ENCODE measurements at places on chromosomes 3 and 15. TPM values are rescaled to one million over a fixed set of nuclear protein-coding genes. Genes with fewer than 3 reads are reported as not detected.

- no peak for ATAC-seq
Measured at GRCh38 chr3:94185753-94186152, 122.9 kb downstream of the NSUN3 start.

GRCh38 chr15:31150732-31151231 is 49.3 kb upstream of the TRPM1 start:
- ATAC-seq = no peak

GRCh38 chr3:106533093-106533787 is 664.4 kb upstream of the CBLB start:
- no peak for ATAC-seq

DNA sequence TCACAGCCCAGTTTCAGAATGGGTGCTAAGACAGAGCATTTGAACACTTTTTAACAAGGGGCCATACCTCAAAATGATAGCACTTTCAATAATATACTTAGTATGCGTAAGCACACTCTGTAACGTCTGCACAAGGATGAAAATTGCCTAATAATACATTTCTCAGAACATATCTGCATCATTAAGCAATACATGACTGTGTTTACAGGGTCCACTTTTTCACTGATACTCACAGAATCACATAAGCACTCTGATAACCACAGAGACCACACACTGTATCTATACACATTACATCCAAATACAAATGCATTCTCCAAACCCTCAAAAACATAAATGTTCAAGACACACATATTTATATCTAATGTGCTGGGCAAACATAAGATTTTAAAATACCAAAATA is 79.8 kb downstream of the NR1I2 start:
- no peak for ATAC-seq

- ATAC-seq = no peak
Measured at GRCh38 chr3:11304175-11304574, 32.0 kb downstream of the ATG7 start.

DNA sequence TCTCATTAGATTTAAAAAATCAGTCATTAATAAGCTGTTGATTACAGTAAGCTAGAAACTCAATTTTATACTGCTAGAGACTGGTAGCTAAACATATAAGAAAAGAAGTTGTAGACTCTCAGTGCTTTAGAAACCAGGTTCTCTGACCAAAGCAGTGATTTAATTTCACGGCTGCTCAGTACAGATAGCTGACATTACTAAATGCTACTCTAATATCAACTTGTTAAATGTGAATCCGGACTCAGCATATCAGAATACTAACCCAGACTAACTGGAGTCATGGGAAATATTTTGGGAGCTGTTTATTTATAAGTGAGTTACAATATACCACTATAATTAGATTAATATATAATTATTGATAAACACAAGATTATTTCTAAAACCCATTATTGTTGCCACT is 80.4 kb downstream of the NEDD4 start:
- ATAC-seq = no peak

GRCh38 chr3:38967693-38967989 is 84.1 kb downstream of the SCN11A start:
- ATAC-seq = no peak

- no peak for ATAC-seq
Measured at GRCh38 chr3:155418407-155418806, 124.9 kb upstream of the STRIT1 start.

- no peak for ATAC-seq
Measured at GRCh38 chr3:20905210-20905805, 719.3 kb upstream of the SGO1 start.

GRCh38 chr3:53519065-53519709 is 24.8 kb downstream of the CACNA1D start:
- no peak for ATAC-seq

- ATAC-seq = no peak
Measured at GRCh38 chr3:74122281-74122680, 492.2 kb downstream of the CNTN3 start.

DNA sequence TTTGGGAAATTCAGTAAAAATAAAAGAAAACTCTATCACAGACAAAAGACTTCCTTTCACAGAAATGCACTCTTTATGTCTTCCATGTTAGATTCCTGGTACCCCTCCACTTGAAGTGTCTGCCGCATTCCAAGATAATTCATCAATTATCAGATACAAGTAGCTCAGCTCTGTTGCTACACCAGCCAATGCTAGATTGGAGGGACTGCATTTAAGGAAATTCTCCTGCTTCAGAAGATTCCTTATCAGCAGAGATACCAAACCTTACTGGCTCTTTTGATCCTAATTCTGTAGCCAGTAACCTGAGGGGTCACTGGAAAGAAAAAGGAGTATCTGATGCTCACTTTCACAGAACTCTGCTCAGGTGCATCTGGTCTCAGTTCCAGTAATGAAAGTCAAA is 63.9 kb downstream of the TM4SF4 start:
- ATAC-seq = no peak

- ATAC-seq = no peak
Measured at GRCh38 chr3:176928582-176928931, 268.7 kb downstream of the TBL1XR1 start.

GRCh38 chr3:176787506-176787905 is 409.8 kb downstream of the TBL1XR1 start:
- no peak for ATAC-seq

DNA sequence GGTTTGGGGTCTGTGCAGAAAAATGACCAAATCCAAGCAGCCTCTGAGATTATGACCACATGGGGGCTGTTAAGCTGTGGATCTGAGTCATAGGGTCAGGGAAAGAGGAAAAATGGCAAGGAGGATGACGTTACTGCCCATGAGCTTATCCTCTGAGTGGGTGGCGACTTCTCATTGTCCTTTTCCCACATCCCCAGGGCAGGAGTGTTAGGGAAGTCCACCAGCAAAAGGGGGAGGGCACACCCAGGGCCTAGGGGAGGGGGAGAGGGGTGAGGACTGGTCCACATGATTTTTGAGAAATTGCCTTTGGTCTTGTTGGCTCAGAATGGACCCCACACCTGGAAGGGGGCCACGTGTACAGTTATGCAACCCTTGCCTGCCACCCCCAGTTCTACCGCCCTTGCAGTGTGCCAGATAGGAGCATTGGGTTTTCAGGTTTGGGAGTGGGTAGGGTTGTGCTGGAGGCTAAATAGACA is 2.6 kb downstream of the CD276 start:
- peak; percentile 16 for ATAC-seq

GRCh38 chr3:24166515-24166914 is 221.4 kb downstream of the NR1D2 start:
- ATAC-seq = no peak

DNA sequence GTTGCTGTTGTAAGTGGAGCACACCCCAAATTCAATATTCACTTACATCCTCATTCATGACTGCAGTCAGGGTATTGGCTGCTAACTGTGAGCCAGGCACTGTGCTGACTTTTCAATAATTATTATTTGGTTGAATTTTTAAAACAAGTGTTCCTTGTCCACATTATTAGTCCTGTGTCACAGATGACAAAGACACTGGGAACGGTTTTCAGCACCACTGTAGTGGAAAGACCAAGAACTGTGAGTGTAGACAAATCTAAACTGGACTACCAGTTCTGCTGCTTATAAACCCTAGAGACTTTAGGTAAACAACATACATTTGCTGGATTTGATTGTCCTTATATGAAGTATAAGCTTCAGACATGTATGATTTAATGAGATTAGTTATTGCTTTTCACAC is 197.7 kb upstream of the ROBO2 start:
- ATAC-seq = no peak

DNA sequence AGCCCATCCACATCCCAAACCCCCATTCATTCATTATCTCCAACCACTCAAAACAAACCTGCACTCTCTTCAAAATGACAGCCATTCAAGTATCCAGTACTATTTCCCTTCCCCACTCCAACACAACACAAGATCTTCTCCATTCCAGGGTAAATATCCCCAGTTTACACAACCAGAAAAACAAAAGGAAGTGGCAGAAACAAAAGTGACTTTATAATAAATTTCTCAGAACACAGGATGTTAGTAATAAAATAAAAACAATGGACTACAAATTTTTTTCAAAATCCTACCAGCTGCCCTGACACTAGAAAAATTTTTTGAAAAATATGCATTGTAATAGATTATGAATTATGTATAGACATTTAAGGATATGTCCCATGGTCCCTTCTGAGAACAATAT is 14.2 kb downstream of the CPA3 start:
- ATAC-seq = no peak

DNA sequence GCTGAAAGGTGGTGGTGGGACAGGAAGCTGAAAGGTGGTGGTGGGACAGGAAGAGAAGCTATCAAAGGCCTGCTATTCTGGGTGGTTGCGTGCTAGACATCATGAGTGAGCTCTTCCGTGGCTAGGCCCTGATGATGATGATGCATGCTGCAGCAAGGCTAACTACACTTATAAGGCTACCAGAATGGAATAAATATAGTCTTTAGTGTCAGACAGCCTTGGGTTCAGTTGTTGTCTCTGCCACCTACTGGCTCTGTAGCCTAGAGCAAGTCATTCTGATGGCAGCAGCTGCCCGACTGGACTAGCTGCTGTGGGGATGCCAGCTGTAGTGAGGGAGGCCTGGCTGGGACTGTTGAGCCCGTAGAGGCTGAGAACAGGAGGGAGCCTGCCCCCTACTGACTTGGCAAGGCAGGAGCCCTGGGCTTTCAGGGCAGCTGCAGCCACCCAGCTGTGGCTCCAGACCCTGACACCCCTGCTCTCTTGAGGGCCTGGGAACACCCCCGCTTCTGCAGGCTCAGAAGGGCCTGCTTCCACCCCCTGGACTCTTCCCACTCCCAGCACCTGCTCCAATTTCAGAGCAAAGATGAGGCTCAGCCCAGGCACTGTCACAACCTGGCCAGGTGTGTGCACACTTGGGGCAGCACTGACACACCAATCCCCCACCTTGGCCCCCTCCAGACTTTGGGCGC is 21.4 kb upstream of the ZBED2 start:
- ATAC-seq = no peak

DNA sequence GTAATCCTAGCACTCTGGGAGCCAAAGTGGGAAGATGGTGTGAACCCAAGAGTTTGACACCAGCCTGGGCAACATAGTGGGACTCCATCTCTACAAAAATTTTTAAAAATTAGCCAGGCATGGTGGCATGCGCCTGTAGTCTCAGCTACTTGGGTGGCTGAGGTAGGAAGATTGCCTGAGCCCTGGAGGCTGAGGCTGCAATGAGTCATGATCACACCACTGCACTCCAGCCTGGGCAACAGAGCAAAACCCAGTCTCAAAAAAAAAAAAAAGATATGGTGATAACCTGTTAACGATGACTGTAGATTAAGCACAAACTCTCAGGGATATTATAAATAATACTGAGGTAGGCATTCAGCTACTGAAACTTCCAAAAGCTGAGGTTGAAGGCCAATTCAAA is 107.5 kb downstream of the SLC49A4 start:
- no peak for ATAC-seq

GRCh38 chr3:112001526-112001925 is 2.8 kb downstream of the TAGLN3 start:
- no peak for ATAC-seq

DNA sequence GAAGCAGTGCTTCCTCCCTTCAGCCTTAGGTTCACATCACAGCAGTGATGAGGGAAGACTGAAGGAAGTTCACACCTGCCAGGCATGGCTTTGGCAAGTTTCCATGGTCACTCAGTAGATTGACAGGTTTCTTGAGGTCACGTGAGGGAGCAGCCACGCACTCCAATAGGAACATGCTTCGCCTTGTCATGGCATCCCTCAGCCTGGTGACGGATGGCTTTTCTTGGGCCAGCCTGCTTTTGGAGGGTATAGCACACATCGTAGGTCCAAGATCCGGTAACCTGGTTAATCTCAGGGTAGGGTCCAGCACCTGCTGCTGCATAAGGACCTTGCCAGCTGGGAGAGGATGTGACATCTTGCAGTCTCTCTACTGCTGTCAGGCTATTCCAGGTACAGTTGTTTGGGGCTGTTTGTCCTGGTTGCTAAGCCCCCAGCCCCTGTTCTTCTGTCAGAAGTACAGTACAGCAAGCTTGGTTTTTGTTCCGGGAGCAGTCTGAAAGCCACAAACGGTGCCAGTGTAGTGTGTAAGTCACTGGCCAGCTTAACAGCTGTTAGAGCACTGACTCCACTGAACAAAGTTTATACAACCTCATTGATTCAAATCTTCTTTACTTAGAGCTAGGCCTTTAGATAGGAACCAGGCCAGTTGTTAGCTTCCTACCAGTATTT is 42.3 kb downstream of the PSMD6 start:
- ATAC-seq = no peak

DNA sequence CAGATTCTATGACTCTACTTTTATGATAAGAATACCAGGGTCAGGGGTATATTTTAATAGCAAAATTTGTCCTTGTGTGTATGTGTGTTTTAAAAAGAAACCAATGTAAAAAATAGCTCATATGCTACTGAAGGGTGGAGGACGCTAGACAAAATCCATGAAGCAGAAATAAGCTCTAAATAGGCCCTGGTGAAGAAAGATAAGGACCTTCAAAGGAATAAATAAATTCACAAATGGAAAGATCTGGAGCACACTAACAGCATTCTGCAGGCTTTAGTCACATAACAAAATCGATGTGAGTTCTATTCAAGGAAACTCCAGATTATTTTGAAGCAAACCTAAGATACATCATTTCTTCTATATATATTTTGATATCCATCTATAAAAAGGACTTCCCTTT is 27.2 kb upstream of the ATP11B start:
- no peak for ATAC-seq

GRCh38 chr3:46673151-46674030 is 20.1 kb downstream of the ALS2CL start:
- ATAC-seq = no peak

DNA sequence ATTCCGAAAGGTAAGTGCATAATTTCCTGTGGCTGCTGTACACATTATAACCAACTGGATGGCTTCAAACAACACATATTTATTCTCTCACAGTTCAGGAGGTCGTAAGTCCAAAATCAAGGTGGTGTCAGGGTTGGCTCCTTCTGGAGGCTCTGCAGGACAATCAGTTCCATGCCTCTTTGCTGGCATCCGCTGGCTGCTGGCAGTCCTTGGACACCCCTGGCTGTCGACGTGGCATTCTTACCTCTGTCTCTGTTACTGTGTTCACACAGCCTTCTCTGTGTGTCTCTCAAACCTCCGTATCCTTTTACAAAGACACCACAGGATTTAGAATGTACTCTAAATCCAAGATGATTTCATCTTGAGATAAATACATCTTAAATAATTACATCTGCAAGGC is 398.8 kb upstream of the ATP10A start:
- no peak for ATAC-seq

DNA sequence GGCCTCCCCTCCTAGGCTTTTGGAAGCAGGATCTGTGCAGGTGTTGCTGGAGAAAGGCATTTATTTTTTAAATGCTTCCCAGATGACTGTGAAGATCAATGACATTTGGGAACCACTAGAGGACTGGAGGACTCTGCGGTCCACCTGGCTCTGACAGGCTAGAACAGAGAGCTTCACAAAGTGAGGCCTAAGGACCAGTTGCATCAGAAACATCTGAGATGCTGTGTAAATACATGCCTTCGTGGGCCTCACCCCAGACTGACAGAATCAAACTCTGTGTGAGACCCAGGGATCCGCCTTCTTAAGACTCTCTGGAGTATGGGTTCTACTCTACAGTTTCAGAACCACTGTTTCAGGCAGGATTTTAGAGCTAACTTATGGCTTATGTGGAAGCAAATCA is 105.0 kb upstream of the ICE2 start:
- ATAC-seq = no peak

IL17RD gene
- 6.3 TPM for total RNA-seq

CPNE4 gene
- not detected for total RNA-seq

COL6A5 gene
- 0.04 TPM for total RNA-seq

CTXN2 gene
- not detected for total RNA-seq

LINGO1 gene
- 0.54 TPM for total RNA-seq

SH3GL3 gene
- not detected for total RNA-seq

FOXL2 gene
- total RNA-seq = not detected

MLF1 gene
- total RNA-seq = 9.5 TPM

COL6A6 gene
- total RNA-seq = not detected

FEM1B gene
- total RNA-seq = 64.8 TPM

THBS1 gene
- total RNA-seq = 254 TPM

TPRG1 gene
- 3.0 TPM for total RNA-seq

APOD gene
- total RNA-seq = 369 TPM

Measured in gastroesophageal sphincter (tissue), 4 donors.